ENCODE measurements at places on chromosomes 11 and 22.

DNA sequence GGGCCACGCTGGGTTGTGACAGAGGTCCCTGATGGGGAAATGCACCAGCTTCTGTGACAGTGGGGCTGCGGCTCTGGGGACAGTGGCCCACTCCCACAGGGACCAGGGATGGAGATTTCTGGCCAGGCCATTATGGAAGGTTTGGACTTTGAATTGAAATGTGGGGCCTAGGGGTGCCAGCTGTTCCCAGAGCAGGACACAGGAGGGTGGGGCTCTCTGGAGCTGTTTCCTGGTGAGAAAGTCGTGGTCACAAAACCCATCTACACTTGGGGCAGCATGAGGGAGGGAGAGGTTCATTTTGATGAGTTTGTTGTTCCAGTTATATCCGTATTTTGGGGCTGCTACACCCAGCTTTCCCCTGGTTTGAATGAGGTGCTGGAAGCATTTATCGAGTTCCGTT lies 52.2 kb downstream of the LRP5 start:
- no peak for DNase-seq

GRCh38 chr11:87092567-87092966 lies 54.8 kb downstream of the TMEM135 start:
- no peak for DNase-seq

DNA sequence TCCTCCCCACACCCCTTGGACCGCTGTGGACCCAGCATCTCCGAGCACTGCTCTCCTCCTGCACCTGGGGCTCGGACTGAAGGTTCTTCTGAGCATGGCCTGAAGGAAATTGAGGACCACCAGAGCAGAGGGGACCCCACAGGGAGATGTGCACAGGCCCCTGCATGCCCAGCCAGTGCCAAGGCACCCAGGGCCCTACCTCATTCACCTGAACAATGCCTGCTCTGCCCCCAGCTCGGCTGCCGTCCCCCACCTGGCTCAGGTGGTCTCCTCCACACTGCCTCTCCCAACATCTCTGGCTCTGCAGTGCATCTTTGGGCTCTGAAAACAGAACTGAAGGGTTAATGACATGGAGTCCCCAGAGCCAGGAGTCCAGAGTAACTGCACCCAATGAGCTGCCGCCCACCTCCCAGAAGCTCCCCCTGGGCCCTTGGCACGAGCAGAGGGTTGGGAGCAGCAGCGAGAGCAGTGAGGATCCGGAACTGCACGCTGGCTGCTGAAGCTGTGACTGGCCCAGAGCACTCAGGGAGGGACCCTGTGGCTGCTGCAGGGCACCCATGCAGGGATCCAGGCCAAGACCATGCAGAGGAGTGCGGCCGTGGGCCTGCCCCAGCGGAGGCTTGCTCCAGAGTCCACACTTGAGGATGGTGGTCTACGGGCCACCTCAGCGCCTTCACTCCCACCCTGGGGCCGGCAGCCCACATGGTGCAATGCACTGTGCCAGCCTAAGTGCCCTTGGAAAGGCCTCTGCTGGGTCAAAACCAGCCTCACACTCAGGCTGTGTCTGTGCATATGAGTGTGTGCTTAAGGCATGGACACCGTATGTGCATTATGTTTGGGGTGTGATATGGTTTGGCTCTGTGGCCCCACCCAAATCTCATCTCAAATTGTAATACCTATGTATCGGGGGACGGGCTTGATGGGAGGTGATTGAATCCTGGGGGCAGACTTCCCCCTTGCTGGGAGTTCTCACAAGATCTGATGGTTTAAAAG lies 686.1 kb downstream of the TBC1D22A start:
- DNase-seq = no peak

- DNase-seq = no peak
Measured at GRCh38 chr11:58576887-58577471, 1.3 kb upstream of the LPXN start.

DNA sequence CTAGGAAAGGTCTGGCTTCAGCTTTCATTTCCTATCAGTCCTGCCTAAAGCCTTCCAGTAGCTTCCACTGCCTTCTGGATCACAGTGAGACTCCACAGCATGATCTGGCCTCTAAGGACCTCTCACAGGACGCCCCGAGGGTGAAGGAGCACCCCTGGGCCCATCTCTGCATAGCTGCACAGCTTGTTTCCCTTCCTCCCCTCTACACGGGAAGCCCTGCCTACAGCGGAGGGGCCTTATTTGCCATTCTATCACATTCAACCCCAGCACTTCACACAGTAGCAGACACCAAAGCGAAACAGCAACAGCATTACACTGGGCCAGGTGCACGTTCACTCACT lies 162.3 kb upstream of the GRK3 start:
- DNase-seq = no peak

- DNase-seq = peak; percentile 55
Measured at GRCh38 chr22:31148953-31149627, 8.8 kb upstream of the PLA2G3 start.

- DNase-seq = no peak
Measured at GRCh38 chr11:27386181-27386845, 23.3 kb upstream of the CCDC34 start.

DNA sequence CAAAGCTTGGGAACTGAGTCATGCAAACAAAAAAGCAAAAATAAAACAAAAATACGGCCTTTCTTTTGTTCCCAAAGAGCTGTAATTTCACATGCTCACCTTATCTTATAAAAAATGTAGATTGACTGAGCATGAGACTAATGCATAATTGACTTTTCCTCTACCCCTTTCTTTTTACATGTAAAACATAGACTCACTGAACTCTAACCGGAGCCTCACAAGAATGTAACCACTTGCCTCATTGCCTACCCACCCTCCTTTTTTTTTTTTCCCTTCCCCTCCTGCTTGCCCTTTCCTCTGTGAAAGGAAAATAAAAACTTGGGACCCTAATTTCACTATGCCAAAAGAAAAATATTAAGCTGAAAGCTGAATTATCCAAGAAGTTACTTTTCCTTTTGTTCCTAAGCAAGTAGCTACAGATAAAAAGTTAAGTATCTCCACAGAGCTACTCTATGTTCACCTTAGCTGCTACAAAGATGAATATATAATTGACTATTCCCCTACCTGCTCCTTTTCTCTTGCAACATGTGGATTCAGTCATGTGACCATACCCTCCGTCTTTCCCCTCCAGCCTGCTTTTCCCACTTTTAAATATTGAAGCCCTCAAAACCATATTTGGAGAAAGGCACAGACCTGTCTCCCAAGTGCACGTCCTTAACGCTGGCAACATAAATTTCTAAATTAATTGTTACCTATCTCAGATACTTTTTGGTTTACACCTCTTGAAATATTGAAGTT lies 39.6 kb upstream of the WEE1 start:
- no peak for DNase-seq

DNA sequence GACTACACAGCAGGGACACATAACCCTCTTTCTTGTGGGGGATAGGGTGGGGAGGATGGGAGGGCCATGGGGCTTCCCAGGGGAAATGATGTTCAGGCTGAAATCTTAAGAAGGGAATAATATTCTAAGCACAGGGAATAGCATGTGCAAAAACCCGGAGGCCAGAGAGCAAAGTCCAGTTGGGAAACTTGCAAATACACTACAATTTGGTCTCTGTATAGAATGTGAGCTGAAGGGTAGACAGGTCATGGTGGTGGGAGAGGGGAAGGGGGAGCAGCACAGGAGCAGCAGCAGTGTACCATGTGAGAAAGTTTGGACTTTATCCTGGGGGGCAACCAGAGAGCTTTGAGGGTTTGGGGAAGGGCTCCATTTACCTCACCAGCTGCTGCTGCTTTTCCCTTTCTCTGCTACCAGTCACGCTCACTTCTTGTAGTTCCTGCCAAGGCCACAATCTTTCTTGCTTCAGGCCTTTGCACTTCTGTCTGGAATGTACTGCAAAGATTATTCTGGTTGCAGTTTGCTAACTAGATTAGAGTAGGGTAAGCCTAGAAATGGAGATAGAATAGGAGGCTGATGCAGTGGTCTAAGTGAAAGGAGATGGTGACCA lies 43.0 kb downstream of the KREMEN1 start:
- no peak for DNase-seq

DNA sequence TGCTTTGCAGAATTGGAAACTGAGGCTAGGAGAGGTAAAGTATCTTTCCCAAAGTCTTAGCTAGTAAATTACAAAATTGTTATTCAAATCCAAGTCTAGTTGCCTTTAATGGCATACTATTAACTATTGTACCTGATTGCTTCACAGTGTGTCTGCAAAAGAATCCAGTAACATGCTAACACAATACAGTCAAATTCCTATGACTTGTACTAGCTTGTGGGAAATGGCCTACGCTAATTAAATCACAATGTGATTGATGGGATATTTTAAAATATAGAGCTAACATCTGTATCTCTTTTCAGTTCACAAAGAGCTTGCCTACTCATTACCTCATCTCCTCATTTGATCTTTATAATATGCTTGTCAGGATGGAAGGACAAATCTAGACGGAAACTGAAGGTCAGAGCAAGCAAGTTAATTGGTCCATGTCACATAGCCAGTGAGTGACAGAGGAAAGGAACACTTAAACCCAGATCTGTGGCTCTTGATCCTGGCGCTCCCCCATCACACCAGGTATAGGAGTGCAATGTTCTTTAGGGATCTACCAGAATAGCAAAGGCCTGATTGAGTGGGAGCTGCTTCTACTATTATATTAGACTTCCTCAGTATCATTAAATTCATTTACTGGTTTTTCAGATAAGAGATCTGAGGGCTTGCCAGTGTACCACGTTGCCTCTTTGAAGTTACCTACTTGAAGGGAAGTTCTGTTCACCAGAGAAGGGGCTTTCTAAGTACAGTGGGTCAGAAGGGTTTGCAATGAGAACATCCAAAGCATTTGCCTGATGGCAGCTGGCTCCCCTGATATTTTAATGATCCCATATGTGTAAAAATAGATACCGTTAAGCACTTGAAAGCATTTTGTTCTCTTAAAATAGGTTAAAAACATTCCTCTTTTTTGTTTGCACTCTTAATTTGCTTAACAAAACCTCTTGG lies 213.6 kb upstream of the SESN3 start:
- no peak for DNase-seq

- DNase-seq = no peak
Measured at GRCh38 chr22:42682113-42682851, 33.1 kb upstream of the CYB5R3 start.

- no peak for DNase-seq
Measured at GRCh38 chr11:72348250-72348649, 86.1 kb downstream of the CLPB start.

- no peak for DNase-seq
Measured at GRCh38 chr11:117583063-117583801, 213.8 kb downstream of the DSCAML1 start.

DNA sequence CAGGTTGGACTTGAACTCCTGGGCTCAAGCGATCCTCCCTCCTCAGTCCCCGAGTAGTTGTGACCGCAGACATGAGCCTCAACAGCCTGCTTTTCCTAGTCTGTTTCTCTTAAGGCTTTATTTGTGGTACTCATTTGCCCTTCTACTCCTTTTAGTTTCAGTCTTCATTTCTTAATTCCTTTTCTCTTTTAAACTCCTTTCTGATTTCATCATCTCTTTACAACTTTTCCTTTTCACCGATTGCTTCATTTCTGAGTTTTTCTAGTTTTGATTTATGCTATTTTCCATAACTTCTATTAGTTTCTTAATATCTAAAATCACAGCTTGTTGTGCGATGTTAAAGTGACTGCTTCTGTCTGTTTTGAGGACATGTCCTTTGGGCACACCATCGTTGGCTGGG lies 17.3 kb upstream of the MRGPRF start:
- DNase-seq = no peak

GRCh38 chr11:65262776-65263175 lies 1.0 kb downstream of the POLA2 start:
- no peak for DNase-seq

DNA sequence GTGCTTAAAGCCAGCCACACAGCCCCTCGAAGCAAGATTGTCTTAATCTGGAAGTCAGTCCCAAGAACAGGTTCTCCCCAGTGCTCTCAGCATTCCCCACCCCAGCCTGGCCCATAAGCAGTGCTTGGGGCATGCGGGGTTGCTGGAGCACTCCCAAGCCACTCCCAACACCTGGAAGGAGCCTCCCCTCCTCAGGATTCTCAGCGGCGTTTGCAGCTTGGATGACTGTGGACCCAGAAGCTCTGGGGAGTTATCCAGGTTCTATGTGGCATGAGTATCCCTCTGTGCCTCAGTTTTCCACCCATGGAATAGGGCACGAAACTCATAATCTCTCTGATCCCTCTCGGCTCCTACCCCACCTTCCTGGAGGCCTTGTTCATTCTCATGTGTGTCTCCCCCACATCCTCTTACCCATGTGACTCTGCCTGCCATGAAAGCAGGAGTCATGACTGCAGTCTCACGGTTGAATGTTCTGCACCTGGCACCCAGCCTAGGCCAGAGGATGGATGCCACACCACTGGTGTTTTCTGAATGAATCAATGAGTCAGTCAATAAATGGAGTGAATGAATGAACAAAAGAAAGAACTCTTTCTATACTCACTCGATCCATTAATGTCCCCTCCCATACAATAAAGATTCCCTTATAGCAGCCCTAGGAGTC lies 33.4 kb upstream of the WNT7B start:
- DNase-seq = no peak

- peak; percentile 81 for DNase-seq
Measured at GRCh38 chr22:29306835-29307595, 565 bp downstream of the GAS2L1 start.

GRCh38 chr11:31780480-31780971 lies 30.6 kb downstream of the PAX6 start:
- no peak for DNase-seq

GRCh38 chr11:72627594-72628281 lies 46.5 kb downstream of the PDE2A start:
- no peak for DNase-seq

DNA sequence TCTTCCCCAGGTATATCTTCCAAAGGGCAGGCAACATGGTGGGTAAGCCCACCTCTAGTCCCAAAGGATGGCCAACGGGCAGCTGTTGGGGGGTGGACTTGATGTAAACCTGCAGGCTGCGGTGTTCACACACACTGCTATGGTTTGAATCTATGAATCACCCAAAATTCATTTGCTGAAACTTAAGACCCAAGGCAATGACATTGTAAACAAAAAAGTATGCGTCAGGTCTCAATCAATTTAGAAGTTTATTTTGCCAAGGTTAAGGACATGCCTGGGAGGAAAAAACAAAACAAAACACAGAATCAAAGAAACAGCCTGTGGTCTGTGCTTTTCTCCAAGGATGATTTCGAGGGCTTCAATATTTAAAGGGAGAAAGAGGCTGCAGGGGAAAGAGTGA lies 18.3 kb downstream of the RCN1 start:
- no peak for DNase-seq

DNA sequence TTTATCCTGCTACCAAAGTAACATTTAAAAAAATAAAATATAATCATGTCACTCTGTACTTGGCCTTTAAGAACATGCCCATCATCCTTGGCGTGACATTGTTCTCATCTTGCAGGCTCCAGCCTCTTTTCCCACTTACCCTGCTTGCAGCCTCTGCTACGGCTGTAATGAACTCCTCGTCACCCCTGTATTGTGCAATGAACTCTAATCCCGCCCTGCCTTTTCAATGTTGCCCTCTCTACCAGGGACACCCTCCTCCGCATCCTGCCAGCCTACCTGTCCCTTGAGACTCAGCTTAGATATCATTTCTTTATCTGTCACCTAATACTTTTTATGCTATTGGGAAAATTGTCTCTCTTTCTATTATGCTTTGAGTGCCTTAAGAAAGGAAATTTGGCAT lies 12.6 kb upstream of the MMP20 start:
- no peak for DNase-seq
